GM23338 (cell line): ENCODE measurements at places on chromosomes 7 and 10.

DNA sequence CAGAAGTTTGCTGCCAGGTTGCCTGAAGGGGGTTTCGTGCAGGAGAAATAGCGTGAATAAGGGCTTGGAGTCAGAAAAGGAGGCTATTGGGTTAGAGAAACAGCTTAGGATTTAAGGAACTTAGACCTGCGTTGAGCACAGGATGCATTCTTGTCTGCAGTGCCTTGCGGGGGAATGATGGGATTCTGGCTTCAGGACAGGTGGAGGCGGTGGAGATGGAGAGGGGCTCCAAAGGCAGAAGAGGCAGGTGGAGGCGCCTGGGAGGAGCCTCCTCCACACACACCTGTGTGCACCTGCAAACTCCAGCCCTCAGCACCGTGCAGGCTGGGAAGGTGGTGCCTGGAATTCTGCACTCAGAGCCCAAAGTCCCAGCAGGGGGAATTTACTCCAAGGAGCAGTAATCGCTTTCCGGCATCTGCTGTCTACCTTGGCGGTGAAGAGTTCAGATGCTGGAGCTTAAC is 1.8 kb downstream of the CLIP2 start:
- DNase-seq = peak; percentile 46

GRCh38 chr7:87875151-87876039 is 765 bp downstream of the SLC25A40 start:
- peak; percentile 59 for DNase-seq

DNA sequence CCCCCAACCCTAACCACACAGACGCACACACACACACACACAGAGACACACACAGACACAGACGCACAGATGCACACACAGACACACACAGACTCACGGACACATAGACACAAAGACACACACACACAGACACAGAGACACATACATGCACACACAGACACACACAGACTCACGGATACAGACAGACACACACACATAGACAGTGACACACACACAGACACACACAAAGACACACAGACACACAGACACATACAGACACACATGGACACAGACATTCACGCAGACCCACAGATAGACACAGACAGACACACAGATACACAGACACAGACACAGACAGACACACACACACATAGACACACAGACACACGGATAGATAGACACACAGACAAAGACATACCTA is 2.1 kb downstream of the CALML5 start:
- DNase-seq = no peak

- DNase-seq = no peak
Measured at GRCh38 chr10:5644930-5645329, 21.5 kb downstream of the ASB13 start.

GRCh38 chr7:25132430-25132829 is 7.4 kb upstream of the CYCS start:
- DNase-seq = no peak

- DNase-seq = no peak
Measured at GRCh38 chr10:14358886-14359573, 28.3 kb upstream of the FRMD4A start.

GRCh38 chr10:72754275-72755032 is 62.5 kb downstream of the MCU start:
- DNase-seq = no peak

DNA sequence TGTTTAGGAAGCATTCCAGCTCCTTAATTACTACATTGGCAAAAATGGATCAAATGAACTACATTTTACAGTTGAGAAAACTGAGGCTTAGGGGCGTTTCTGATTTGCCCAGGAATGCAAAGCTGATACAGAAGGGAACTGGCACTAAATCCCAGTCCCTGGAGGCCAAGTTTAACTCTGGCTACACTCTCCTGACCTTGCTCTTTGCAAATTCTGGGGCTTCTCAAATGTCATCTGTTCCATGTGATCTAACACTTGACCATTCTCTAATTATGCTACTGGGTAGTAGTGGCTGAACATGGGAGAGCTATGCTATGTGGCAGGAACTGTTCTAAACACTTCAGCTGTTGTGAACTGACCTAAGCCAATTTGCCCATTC is 11.3 kb upstream of the HABP2 start:
- DNase-seq = no peak

- DNase-seq = no peak
Measured at GRCh38 chr10:124394583-124394982, 24.1 kb downstream of the OAT start.

DNA sequence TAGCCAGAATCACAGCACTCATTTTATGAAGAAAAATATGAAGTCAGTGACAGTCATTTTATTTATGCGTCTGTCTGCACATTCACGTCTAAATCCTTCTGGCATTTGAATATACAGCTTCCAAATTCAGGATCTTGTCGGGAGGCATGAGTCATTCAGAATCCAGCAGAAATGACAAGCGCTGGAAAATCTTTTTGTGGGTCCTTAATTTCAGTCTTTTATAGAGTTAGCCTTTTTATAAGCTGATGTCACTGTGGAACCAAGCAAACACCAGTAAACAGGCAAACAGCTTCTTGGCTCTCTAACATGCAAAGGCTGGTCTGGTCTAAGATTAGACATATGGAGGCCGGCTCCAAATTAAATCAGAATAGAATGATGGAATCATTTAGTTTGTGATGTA is 388.2 kb upstream of the TEX47 start:
- DNase-seq = no peak

DNA sequence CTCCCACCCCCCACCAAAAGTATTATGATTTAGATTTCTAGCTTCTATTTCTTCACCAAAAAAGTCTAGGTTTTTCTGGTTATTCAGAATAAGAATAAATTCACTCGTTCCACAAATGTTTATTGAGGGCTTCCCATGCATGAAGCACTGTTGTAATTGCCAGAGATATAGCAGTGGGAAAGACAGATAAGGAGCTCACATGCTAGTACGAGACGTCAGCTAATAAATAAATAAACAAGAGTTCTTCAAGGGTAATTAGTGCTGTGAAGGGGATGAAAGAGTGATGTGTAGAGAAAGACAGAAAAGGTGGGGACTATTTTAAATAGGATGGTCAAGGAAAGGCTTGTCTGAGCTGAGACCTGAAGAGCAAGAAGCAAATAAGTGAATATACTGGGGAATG is 38.1 kb upstream of the SEPTIN7 start:
- no peak for DNase-seq

DNA sequence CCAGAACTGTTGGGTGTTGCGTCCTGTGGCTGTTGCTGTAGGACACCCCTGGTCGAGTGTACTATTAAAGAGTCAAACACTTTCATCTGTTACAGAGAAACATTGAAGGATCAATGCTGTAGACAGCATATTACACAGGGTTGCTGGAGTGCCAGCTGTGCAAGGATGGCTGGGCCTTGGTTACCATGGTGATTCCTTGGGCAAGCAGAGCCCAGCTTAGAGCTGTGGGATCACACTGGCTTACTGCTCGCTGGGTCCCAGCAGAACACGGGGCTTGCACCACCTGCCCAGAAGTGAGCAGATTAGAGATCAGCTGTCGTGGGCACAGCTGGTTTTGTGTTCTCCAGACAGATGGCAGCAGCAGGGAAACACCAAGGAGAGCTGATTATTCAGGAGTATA is 76.0 kb downstream of the GPR141 start:
- DNase-seq = no peak

- no peak for DNase-seq
Measured at GRCh38 chr7:22581099-22581498, 81.1 kb upstream of the STEAP1B start.

GRCh38 chr10:69802424-69803161 is 887 bp downstream of the COL13A1 start:
- DNase-seq = peak; percentile 61

DNA sequence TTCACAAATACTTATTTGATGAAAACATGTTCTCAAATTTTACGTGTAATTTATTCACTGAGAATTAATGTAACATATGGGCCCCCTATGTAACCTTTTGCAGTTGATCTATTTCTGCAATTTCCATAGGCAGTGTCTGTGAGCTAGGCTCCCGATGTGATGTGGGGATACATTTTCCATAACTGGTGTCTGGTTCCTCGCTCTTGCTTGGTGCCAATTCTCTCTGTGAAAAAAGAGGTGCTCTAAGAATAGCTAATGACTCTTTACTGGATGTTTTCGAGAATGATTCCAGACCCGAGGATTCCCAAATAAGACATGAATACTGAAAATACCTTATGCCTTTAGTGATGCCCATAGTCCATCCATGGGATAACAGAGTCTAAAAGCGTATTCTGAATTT is 286.7 kb upstream of the FZD8 start:
- DNase-seq = no peak
